ENCODE measurements at places on chromosomes 12 and 14. TPM values are rescaled to one million over a fixed set of nuclear protein-coding genes. Genes with fewer than 3 reads are reported as not detected.

Gene ZBTB1
- total RNA-seq = 31.3 TPM

Gene ARHGAP5
- 64.9 TPM for total RNA-seq

Gene CLEC12A
- not detected for total RNA-seq

Gene AGAP2
- 0.03 TPM for total RNA-seq

Gene GYS2
- not detected for total RNA-seq

Gene FOXM1
- total RNA-seq = 38.8 TPM

Gene SH2B3
- total RNA-seq = 41.9 TPM

Gene RFLNA
- 63.9 TPM for total RNA-seq

Gene CIDEB
- total RNA-seq = not detected

Gene SERPINA10
- not detected for total RNA-seq

Gene TUBA1A
- 316 TPM for total RNA-seq

Gene GUCY2C
- total RNA-seq = not detected

DNA sequence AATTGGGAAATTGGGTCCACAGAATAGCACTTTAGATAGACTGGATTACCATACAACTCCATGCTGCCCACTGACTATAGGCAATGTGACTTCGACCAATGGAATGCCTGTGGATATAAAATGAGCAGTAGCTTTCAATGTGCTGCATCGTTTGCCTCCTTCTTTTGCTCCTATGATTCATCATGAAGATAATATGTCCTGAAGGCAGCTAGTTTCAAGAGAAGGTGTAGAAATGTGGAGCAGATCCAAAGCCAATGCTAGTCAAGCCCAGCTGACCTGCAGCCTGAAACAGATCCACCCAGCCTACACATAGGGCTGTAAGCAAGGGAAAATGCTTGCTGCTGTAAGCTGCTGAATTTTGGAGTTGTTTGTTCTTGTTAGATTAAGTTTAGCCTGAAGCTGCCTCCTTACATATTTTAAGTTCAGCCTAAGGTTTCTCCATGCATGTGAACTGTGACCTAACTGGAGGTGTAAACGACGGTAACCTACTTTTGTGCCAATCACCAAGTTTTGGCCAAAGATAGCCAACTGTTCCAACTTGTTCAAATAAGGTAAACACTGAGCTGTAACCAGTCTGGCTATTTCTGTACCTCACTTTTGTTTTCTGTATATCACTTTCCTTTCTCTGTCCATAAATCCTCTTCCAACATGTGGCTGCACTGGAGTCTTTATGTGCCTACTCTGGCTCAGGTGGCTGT, 169.1 kb upstream of the AVPR1A start:
- no peak for DNase-seq

GRCh38 chr12:92553389-92553788, 149.4 kb upstream of the PLEKHG7 start:
- peak; percentile 14 for DNase-seq

GRCh38 chr14:56617084-56617483, 37.5 kb downstream of the TMEM260 start:
- DNase-seq = no peak

GRCh38 chr12:127280393-127281275, 986.3 kb upstream of the TMEM132C start:
- no peak for DNase-seq

DNA sequence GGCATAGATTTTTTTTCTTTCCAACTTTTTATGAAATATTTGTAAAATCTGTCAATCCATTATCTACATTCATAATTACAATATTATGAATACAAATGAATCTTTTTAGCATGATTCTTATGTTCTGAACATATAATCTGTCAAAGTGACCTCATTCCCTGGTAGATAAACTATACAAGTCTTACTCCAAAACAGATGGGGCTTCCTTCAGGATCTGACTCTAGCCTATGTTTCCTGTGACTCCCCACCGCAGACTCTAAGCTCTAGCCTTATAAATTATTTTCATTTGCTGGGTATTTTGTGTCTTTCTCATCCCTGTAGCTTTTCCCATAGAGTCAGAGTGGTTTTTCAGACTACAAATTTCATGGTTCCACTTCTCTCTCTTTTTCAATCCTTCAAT, 202.1 kb upstream of the KITLG start:
- no peak for DNase-seq

DNA sequence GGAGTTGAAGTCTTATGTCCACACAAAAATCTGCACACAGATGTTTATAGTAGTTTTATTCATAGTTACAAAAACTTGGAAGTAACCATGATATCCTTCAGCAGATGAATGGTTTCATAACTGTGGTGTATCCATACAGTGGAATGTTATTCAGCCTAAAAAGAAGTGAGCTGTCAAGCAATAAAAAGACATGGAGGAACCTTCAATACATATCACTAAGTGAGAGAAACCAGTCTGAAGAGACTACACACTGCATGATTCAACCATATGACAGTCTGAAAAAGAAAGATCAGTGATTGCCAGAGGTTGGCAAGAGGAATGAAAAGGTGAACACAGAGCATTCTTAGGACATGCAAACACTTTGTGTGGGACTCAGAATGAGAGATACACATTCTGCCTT, 18.6 kb upstream of the IFNG start:
- DNase-seq = no peak

DNA sequence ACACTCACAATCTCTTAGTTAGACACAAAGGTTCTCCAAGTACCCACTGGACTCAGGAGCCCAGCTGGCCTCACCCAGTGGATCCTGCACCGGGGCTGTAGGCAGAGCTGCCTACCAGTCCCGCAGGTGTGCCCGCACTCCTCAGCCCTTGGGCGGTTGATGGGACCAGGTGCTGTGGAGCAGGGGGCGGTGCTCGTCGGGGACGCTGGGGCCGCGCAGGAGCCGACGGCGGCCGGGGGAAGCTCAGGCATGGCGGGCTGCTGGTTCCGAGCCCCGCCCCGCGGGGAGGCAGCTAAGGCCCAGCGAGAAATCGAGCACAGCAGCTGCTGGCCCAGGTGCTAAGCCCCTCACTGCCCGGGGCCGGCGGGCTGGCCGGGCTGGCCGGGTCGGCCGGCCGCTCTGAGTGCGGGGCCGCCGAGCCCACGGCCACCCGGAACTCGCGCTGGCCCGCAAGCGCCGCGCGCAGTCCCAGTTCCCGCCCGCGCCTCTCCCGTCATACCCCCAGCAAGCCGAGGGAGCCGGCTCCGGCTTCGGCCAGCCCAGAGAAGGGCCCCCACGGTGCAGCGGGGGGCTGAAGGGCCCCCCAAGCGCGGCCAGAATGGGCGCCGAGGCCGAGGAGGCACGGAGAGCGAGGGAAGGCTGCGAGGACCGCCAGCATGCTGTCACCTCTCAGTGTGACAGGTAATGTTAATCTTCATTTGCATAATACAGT, 506.8 kb downstream of the LRFN5 start:
- peak; percentile 64 for DNase-seq

DNA sequence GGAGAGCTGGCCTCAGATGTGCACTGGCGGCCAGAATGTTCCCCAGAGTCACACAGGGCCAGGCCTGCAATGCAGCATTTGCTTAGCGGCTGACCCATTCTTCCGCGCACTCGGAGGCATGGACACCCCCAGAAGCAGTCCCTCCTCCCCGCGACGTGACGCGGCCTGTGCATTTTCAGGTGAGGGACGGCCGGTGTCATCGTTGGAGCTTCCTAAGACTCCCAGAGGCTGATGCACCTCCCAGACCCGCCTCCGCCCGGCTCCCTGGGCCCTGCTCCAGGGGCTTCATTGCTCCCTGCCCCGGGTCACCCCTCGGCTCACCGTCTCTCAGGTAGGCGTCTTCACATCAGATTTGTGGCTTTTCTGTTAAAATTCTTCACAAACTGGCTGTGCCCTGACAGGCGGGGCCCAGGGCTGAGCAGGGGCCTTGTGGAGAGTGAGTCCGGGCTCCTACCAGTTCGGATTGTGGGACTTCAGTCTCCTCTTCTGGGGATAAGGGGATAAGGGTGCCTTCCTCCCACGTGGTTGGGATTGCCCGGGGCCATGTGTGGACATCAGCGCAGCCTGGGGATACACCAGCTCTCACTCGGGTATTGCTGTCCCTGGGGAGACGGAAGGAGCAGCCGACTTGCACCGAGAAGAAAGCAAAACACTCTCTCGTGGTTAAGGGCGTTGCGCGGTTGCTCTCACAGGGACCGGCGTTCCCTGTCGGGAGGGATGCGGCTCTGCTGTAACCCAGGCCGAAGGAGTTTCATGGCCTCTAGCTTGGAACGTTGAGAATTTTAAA, 249.1 kb downstream of the ADGRD1 start:
- no peak for DNase-seq

GRCh38 chr12:105214148-105214547, 21.8 kb downstream of the APPL2 start:
- peak; percentile 70 for DNase-seq

- DNase-seq = peak; percentile 17
Measured at GRCh38 chr14:75837151-75837787, 144.5 kb downstream of the TGFB3 start.

- DNase-seq = no peak
Measured at GRCh38 chr12:26971963-26972362, 33.7 kb downstream of the FGFR1OP2 start.

GRCh38 chr12:6367065-6367968, 8.0 kb downstream of the SCNN1A start:
- peak; percentile 45 for DNase-seq

DNA sequence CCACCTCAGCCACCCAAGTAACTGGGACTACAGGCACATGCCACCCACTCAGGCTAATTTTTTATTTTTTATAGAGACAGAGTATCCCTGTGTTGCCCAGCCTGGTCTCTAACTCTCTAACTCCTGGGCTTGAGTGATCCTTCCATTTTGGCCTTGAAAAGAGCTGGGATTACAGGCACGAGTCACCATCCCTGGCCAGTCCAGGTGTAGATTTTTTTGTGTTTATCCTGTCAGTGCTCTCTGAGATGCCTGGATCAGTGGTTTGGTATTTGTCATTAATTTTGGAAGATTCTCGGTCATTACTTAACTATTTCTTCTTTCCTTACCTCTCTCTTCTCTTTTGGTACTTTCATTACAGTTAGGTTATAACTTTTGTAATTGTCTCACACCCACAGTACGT, 5.3 kb upstream of the HIF1A start:
- DNase-seq = no peak

- no peak for DNase-seq
Measured at GRCh38 chr12:2681450-2682205, 113.1 kb upstream of the FKBP4 start.

- DNase-seq = no peak
Measured at GRCh38 chr12:64192644-64193444, 29.3 kb downstream of the KICS2 start.

- DNase-seq = no peak
Measured at GRCh38 chr12:43880547-43880946, 44.7 kb downstream of the TMEM117 start.

Measured in Daoy (cell line).